Endothelial cell of umbilical vein (primary cell): ENCODE measurements at places on chromosomes 11 and 22. TPM values are rescaled to one million over a fixed set of nuclear protein-coding genes. Genes with fewer than 3 reads are reported as not detected.

- H3K27me3 ChIP-seq = no peaks in the 10 kb centered on the region
- H3K4me1 ChIP-seq = no peaks in the 10 kb centered on the region
- H3K36me3 ChIP-seq = peaks cover 24% of the 10 kb centered on the region
- no peak overlapping the region for H3K27ac ChIP-seq
- H3K4me3 ChIP-seq = no peak overlapping the region
Measured at GRCh38 chr11:119297938-119298337, 19.0 kb downstream of the MCAM start.

The PRODH gene
- polyA plus RNA-seq = 0.03 TPM in 1 of 2 replicates, not detected in the other

DNA sequence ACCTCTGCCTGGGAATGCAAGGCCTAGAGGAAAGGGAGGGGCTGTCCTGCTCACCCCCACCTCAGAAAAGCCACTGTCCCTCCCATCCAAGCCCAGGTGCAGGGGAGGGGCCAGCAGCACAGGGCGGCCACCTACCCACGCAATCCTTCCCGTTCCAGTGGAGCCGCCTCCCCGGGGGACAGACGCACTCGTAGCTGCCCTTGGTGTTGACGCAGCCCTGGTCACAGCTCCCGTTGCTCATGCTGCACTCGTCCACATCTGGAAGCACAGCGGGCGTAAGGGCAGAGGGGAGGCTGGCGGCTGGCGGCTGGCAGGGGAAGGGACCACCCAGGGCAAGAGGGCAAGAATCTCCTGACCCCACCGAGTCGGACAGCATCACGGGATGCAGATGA, 40.3 kb upstream of the TTLL12 start:
- no peak overlapping the region for H3K4me3 ChIP-seq
- no peaks in the 10 kb centered on the region for H3K4me1 ChIP-seq
- DNase-seq = no peak
- H3K36me3 ChIP-seq = no peaks in the 10 kb centered on the region
- no peak overlapping the region for H3K27ac ChIP-seq

GRCh38 chr11:106418791-106419190, 341.3 kb downstream of the AASDHPPT start:
- H3K36me3 ChIP-seq = no peaks in the 10 kb centered on the region
- H3K4me3 ChIP-seq = no peak overlapping the region
- H3K27ac ChIP-seq = no peak overlapping the region
- DNase-seq = no peak

The MUC5AC gene
- polyA plus RNA-seq = not detected in 2 replicates

The HTR3A gene
- polyA plus RNA-seq = not detected in 2 replicates

DNA sequence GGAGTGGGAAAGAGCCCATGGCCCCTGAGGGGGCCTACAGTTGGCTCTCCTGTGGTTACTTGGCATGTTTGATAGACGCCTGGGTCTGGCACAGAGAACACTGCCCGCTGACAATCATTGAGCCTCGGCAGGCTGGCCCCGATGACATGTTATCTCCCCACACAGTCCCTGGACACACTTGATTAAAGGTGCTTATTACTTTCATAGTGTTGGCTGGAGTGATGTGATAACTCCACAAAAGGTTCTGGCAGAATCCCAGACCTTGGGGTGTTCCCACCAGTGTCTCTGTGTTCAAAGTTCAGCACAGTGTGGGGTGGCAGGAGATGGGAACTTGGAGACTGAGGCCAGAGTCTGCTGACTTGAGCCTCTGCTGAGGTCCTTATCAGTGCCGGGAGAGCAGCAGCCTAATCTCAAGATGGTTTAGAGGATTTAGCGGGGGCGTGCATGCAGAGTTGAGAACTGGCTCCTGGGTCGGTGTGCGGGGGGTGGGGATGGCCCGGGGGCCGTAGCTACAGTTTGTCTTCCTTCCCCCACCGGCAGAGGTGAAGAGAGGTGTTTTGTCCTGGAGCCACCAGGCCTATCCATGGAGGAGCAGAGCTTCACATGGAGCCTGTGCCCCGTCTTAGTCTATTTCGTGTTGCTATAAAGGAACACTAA, 22.5 kb downstream of the PARVB start:
- no peak overlapping the region for H3K27ac ChIP-seq
- no peaks in the 10 kb centered on the region for H3K36me3 ChIP-seq
- no peak overlapping the region for H3K4me3 ChIP-seq
- no peak for DNase-seq

DNA sequence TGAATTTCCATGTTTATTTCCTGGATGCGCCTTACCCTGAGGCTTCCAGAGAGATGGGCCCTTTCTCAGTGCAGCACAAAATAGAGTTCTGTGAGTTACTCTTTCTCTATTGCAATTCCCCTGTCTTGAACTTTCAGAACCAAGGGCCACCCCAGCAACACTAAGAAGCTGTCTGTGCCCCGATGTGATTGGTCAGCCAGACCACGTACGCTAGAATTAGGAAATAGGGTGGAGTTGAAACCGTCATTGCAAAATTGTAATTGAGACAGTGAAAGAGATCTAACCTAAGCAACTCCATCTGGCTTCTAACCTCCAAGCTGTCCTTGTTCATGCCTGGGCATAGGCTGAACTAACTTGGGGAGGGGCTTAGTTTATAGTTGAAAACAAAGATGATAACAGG, 981.3 kb downstream of the OPCML start:
- H3K36me3 ChIP-seq = no peaks in the 10 kb centered on the region
- no peak overlapping the region for H3K27ac ChIP-seq
- H3K4me1 ChIP-seq = no peaks in the 10 kb centered on the region

DNA sequence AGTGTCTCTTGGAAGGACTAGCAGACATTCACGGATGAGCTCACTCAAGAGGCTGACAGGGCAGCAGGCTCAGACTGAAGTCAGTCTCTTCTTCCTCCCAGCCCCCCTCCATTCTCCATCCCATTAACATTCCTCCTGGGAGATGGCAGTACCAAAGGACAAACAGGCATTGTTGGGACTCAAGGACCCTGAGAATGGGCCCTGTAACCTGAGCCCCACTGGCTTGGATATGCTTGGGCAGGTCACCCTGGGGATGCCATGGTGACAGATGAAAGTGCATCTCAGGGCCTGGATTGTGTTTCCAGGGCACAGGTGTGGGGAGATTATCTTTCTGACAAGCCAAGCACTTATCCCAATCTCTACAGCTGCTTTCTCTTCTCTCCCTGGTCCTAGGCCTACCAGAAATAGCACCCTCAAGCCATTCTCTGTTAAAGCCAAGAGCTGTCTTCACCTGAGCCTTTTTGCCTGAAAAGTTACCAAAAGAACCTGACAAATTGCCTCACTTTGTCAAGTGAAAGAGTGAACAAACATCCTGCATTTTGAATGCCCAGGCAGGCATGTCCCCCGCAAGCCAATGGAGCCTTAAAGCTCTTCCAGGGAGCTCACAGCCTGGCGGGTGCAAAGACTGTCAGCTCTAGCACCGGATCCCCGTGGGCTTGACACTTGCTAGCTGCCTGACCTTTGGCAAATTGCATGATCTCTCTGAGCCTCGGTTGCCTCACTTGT, 366.0 kb upstream of the NARS2 start:
- no peak overlapping the region for H3K27ac ChIP-seq
- no peaks in the 10 kb centered on the region for H3K4me1 ChIP-seq
- peaks cover 8% of the 10 kb centered on the region for H3K27me3 ChIP-seq

DNA sequence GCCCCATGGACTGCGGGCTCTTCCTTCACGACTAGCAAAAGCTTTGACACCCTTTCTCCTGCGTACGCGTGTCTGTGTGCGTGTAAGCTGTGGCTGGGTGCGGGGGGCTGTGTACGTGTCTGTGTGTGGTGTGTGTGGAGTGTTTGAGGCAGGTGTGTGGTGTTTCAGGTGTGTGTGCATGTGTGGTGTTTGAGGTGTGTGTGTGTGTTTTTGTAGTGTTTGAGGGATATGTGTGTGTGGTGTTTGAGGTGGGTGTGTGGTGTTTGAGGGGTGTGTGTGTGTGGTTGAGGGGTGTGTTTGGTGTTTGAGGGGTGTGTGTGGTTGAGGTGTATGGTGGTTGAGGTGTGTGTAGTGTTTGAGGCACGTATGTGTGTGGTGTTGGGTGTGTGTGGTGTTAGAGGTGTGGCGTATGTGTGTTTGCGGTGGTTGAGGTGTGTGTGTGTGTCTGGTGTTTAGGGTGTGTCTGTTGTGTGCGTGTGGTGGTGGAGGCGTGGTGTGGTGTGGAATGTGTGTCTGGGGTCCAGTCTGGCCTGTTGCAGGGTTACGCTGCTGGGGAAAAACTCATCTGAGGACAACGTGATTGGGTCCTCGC, 687 bp upstream of the ARSA start:
- H3K27ac ChIP-seq = no peak overlapping the region
- H3K27me3 ChIP-seq = no peaks in the 10 kb centered on the region
- no peak for DNase-seq
- no peaks in the 10 kb centered on the region for H3K36me3 ChIP-seq
- peaks cover 10% of the 10 kb centered on the region for H3K4me1 ChIP-seq
- peak overlapping the region; percentile 47 for H3K4me3 ChIP-seq

- no peaks in the 10 kb centered on the region for H3K4me1 ChIP-seq
- peaks cover 3% of the 10 kb centered on the region for H3K36me3 ChIP-seq
- DNase-seq = no peak
- H3K27ac ChIP-seq = no peak overlapping the region
Measured at GRCh38 chr11:108698844-108699642, 34.2 kb downstream of the DDX10 start.

- H3K27ac ChIP-seq = no peak overlapping the region
- no peak for DNase-seq
- H3K36me3 ChIP-seq = no peaks in the 10 kb centered on the region
- no peaks in the 10 kb centered on the region for H3K4me1 ChIP-seq
Measured at GRCh38 chr11:117917591-117918151, 11.5 kb downstream of the TMPRSS13 start.

- no peaks in the 10 kb centered on the region for H3K4me1 ChIP-seq
- H3K27me3 ChIP-seq = no peaks in the 10 kb centered on the region
- DNase-seq = no peak
Measured at GRCh38 chr11:86663761-86664160, 8.7 kb downstream of the ME3 start.

DNA sequence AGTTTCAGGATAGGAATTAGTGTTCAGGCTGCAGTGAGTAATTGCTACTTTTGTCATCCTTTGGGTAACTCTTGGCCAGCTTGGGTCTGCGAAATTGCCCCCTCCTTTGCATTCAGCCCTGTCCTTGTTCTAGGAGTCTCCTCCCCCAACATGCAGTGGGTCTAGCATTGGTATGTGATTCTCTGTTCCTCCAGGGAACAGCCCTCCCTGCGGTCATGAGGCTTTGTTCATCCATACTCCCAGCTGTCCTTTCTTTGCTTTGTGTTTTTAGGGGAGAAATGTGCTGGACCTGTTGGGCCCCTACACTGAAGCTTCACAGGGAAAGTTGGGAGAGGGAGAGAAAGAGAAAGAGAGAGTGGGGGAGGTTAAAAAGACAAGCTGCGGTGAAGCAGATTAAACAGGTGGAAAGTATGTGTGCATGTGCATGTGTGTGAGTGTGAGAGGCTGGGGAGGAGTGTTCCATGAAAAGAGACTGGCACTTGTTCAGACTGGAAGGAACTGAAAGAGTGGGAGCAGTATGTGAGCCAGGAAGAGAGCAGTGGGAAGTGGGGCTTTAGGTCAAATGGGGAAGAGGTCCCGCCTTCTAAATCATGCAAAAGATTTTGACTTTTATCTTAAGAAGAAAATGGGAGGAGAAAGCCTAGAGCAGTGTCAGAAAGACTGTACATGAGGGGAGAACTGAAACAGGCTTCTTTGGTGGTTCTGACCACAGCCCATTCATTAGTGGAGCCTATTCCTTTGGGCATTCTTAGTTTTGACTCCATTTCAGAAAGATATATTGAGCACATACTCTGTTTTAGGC, 17.9 kb upstream of the SESN3 start:
- H3K36me3 ChIP-seq = no peaks in the 10 kb centered on the region
- H3K27me3 ChIP-seq = peaks cover 2% of the 10 kb centered on the region
- H3K27ac ChIP-seq = no peak overlapping the region
- H3K4me1 ChIP-seq = no peaks in the 10 kb centered on the region

GRCh38 chr11:130703489-130704190, 212.6 kb downstream of the SNX19 start:
- no peak overlapping the region for H3K4me3 ChIP-seq
- peaks cover 2% of the 10 kb centered on the region for H3K27me3 ChIP-seq
- no peaks in the 10 kb centered on the region for H3K4me1 ChIP-seq
- DNase-seq = no peak
- no peaks in the 10 kb centered on the region for H3K36me3 ChIP-seq

DNA sequence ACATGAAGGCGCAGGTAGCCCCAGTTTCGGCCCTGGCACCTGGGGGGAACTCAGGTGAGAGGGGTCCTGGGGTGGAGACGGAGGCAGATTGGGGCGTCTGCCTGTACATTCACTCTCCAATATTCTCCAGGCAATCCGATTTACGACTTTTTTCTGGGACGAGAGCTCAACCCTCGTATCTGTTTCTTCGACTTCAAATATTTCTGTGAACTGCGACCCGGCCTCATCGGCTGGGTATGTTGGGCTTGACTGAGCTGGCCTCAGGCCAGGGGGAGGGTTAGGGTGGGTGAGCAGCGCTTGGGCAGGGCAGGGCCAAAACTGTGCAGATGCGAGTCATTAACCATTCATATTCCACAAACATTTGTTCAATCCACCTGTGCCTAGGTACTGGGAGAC, 1.7 kb downstream of the TM7SF2 start:
- no peak for DNase-seq
- H3K4me3 ChIP-seq = peak overlapping the region; percentile 51
- no peaks in the 10 kb centered on the region for H3K27me3 ChIP-seq

The SLC1A2 gene
- not detected in 2 replicates for polyA plus RNA-seq

DNA sequence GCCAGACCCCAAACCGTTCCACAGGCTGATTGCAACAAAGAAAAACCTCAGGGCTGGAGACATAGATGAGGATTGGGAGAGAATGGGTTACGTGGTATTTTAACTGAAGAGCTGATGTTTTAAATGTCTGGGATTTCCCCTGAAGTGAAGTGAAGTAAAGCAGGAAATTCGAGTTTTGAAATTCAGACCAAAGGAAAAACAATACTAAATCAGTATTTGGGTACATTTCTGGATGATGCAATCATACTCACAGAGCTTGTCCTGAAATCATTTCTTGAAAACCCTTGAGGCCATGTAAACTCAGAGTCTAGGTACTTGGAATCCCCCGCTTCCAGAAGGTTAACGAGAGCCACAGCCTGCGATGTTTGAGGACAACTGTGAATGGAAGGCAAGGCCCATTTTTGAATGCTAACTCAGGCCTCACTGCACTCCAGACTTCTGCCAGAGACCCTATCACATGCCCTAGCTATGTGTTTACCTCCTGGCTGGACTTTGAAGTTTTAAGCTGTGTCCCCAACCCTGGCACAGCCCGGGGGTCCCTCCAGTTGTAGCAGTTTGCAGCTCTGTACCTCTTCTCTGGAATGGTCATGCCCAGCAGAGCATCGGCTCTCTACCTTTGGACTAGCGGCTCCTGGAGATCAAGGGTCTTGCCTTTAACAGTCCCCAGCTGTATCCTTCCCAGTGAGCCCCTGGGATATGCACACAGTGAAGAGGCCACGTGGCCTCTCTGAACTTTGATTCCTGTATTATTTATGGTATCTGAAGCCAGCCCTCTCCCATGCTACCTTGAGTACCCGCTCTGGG, 5.4 kb upstream of the FTH1 start:
- H3K36me3 ChIP-seq = no peaks in the 10 kb centered on the region
- no peaks in the 10 kb centered on the region for H3K27me3 ChIP-seq
- peak; percentile 76 for DNase-seq
- H3K4me1 ChIP-seq = peaks cover 70% of the 10 kb centered on the region

DNA sequence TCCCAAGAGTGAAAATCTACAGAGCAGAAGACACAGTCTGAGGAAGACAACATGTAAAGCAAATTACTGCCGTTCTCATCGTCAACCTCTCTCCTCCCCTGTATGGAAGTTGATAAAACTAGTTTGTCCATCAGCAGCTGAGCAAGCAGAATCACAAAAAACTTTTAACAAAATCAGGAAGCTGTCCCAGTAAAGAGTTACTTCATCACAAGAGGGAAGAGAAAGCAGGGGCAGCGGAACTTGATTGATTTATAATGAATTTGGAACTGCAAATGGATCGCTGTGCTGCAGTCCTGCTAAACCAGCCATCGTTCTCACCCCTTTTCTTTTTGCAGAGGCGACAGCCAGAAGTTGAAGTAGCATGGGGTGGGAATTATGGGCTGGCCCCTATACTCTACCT, 13.7 kb upstream of the UCP3 start:
- no peak for DNase-seq
- no peaks in the 10 kb centered on the region for H3K27me3 ChIP-seq
- no peak overlapping the region for H3K27ac ChIP-seq

The MMP20 gene
- polyA plus RNA-seq = not detected in 2 replicates

The OR10G7 gene
- polyA plus RNA-seq = not detected in 2 replicates
